ENCODE measurements at places on chromosomes 13 and 19.

GRCh38 chr19:3450796-3451411 lies 29.4 kb downstream of the SMIM24 start:
- DNase-seq, result peak; percentile 62

DNA sequence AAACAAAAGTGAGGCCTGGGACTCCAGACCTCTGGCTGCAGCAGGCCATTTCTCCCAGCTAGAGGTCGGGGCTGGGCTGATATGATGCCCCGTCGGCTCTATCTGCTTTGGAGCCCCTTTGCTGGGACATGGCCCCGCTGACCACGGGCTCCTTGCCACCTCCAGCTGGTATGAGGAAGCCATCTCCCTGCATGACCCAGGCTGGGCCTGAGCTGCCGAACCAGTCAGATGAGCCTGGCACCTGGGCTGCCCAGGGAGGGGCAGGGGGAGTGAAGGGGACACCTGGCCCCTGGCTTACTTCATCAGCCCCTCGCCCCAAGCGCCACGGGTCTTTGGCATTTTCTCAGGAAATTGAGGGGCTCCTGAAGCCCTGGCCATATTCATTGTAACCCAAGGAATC lies 7.8 kb downstream of the ZSWIM4 start:
- no peak for DNase-seq

DNA sequence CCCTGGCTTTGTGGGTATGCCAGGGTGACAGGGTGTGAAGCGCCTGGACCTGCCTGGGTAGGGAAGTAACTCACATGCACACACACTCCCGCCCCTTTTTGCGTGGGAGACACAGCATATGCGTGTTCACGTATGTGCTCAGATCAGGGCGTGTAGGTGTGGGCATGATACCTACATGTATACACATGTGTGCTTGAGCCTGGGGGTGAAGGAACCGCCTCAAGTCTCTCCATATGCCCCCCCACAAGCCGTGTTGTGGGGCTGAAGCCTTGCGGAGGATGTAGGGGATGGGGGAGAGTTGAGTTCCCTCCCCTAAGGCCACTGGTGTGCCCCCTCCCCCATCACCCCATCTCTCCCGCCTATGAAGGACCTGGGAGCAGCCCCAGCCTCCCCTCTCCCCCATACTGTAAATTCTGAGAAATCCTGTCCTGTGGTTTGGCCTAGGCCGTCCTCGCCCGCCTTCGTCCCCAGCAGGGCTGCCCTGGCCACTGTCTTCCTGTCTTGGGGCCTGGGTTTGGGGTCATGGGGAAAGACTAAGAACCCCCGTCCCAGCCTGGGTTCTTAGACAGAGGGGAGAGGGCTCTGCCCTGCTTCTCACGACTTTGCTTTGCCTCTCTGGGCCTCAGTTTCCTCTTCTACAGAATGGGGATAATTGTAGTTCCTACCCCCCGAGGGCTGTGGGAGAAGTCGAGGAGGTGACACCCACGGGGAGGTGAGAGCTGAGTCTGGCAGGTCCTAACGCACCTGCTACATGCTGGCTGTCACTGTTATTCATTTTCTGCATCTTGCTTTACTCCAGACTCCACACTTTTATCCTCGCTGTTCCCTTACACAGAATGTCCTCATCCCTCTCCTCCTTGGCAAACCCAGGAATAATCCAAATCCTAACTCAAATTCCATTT lies 14.3 kb downstream of the ACTL9 start:
- no peak for DNase-seq

- DNase-seq, result peak; percentile 83
Measured at GRCh38 chr19:46265217-46265828, 31.5 kb upstream of the HIF3A start.

- DNase-seq, result no peak
Measured at GRCh38 chr13:64568748-64569147, 2661.4 kb downstream of the PCDH9 start.

DNA sequence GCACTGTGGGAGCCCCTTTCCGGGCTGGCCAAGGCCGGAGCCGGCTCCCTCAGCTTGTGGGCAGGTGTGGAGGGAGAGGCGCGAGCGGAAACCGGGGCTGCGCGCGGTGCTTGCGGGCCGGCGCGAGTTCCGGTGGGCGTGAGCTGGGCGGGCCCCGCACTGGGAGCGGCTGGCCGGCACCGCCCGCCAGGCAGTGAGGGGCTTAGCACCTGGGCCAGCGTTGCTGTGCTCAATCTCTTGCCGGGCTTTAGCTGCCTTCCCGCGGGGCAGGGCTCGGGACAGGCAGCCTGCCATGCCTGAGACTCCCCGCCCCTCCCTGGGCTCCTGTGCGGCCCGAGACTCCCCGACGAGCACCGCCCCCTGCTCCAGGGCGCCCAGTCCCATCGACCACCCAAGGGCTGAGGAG lies 405.2 kb upstream of the PRR20A start:
- DNase-seq, result no peak

GRCh38 chr19:33490041-33490451 lies 31.5 kb downstream of the PEPD start:
- no peak for DNase-seq

Data from GM12865 (cell line).